ENCODE measurements at places on chromosomes 6 and 20.
A peak's percentile ranks its signal among the peaks of the same experiment; 100 is the strongest.

DNA sequence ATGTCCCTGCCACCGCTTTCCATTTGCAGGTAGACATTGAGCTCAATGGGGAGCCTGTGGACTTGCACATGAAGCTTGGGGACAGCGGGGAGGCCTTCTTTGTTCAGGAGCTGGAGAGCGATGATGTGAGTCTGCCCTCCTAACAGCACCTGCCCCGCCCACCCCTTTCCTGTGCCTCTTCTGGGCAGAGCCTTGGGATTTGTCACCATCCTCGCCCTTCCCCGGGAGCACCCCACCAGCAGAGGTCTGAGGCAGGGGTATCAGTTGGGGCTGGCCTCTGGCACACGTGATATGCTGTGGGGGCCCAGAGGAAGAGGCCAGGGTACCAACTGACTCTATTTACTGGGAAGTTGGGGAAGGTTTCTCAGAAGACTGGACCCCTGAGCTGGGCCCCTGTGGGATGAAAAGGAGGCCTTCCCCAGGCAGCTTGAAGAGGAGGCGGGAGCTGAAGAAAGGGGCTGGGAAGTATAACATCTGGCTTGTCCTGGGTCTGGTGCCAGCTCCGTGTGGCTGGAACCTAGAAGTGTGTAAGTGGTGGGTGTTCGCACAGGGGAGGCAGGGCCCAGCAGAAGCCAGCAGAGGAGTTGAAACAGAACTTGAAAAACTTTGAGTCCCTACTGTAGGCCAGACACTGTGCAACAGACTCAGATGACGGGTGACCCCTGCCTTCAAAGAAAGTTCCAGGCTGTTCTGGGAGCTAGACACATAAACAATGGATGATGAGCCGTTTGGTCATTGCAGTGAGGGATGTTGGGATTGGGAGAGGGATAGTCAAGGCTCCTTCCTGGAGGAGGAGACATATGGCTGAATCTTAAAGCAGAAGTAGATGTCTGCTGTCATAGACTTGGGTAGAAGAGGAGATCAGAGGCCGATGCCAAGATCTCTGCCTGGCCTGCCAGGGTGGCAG is 7.2 kb downstream of the LPIN3 start:
- DNase-seq = no peak

DNA sequence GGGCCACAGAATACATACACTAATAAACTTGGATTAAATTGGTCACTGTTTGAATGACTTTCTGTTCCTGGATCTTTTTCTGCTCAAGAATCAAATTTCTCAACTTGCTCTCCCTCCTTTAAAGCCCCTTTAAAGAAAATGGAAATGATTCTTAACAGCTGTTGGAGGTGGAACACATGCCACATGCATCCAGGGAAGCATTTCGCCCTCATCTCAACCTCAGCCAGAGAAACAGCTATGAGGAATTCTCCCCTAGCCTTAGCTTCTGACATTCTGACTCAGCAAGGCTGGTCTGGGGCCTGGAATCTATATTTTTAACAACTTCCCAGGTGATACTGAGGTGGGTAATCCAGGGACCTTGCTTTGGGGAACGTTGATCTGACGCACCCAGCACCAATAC is 263.4 kb upstream of the ECI2 start:
- DNase-seq = no peak

DNA sequence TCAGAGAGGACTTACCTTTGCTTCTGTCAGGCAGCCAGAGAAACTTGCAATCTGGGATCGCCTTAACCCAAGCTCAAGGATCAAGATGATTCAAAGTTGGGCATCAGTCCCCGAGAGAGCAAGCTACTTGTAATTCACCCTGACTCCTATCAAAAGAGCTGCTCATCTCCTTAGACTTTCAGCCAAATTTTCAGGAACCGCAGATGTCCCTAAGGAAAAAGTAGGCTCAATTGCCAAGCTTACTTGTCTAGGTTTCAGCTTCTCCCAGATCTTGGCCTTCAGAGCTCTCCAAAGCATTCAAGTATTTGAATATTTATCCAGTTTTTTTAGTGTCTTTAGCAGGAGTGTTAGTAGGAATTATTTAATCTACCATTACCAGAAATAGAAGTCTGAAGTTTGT is 434.1 kb upstream of the MMS22L start:
- no peak for DNase-seq

GRCh38 chr6:141097471-141097870 is 1035.3 kb upstream of the GJE1 start:
- DNase-seq = no peak

DNA sequence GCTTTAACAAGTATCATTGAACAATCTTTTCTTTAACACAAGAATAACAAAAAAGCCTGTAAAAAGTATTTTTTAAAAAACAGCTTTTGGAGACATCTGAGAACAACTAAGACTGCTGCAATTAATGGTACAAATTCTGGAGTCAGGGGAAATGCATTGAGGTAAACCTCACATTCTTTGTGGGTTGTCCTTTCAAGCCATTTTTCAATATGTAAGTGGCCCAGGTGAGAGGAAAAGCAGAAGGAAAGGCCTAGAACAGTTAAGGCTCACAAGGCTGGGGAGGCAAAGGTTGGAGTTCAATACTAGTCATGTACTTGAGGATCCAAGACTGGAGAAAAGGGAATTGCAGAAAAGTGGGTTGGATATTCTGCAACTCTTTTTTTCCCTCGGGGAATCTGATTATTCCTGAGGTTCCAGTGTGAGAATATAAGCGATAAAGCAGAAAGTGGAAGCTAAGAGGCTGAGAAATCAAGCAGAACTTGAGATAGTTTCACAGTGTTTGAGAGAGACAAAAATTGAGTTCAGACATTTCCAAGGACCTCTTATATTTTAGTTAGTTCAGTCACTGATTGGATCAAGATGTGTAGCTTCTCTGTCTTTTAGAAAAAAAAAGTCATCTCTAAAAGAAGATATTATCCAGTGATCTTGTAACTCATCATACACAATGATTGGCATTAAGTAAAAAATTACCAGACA is 25.0 kb upstream of the TXLNB start:
- DNase-seq = no peak

DNA sequence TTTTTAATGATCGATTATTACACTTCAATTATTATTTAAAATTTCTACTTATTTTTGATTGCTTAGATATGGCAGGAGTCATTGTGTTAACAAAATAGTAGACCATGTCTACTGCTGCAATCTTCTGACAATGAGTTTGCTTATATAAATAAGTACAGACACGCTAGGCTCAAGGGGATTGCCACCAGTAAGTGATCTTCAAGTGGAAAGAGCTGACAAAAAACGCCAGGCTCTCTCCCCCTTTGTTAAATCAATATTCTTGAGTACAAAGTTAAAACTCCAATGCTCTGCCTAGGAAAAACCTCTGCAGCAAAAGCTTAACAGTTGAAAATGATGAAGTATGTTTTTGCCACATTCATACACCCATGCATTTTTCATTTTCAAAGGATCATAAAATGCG is 738.1 kb downstream of the HDGFL1 start:
- DNase-seq = no peak

- DNase-seq = peak; percentile 61
Observed at GRCh38 chr20:13261460-13262301, 40.6 kb downstream of the ISM1 start.

DNA sequence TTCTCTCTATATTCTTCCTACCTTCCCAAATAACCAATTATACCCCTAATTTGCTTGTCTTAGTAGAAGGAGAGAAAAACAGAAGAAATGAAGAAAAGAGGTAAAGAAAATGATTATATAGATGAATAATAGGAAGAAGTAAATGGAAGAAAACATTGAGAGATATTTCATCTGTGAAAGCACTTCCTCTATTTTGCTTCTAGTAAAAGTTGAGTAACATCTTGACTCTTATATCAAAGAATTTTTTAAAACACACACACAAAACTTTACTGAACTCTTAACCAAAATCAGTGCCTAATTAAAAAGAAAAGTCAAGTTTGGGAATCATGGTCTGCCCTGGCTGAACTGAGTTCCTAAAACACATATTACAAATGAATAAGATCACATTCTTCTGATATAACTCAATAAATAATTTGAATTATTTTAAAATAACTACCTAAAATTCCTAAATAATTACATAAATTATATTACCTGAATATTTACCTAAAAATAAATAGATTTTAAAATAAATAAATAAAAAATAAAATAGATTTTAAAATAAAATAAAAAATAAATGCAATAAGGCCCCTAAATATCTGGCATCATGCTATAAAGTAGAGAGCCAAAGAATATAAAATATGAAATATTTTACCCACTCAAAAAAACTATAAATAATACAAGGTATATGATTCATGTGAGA is 8.8 kb downstream of the SLC17A2 start:
- DNase-seq = no peak

DNA sequence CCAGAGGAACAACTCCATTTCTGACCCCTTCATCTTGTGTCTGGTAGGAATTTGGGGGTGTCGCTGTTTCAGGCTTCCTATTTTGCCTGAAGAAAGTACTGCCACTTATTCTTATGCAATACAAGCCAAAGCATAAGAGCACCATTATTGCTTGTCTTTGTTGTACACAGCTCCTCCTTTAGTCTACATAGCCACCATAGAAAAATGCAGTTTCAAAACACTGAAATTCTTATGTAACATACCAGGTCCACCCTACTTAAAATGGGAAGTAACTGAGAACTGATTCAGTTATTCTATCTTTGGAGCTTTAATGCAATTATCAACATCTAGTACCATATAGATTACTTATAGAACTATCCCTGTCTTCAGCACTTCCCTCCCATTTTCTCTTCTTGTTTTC is 255.5 kb downstream of the ARHGAP18 start:
- no peak for DNase-seq

GRCh38 chr6:106617302-106617701 is 12.0 kb downstream of the RTN4IP1 start:
- DNase-seq = no peak

DNA sequence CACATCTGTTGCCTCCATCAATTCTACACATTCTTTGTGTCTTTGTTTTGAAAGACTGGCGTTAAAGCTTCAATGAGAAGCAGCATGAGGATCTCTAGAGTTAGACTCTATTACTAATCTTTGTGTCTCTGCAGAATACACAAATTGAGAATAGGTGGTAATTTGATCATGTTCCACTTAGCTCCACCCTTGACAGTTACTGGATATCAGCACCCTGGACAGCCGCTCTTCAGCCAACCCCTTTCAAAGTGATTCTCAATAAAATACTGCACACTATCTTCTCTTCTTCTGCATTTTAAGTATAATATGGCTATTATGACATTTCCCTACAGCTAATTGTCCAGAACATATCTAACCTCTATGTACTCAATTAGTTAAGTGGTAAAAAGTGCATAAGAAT is 54.3 kb upstream of the CNR1 start:
- DNase-seq = no peak

- no peak for DNase-seq
Observed at GRCh38 chr20:53901064-53901463, 169.3 kb downstream of the BCAS1 start.

GRCh38 chr20:5933802-5934436 is 16.4 kb downstream of the TRMT6 start:
- DNase-seq = no peak

GRCh38 chr20:4434681-4435080 is 287.0 kb upstream of the PRND start:
- DNase-seq = no peak

DNA sequence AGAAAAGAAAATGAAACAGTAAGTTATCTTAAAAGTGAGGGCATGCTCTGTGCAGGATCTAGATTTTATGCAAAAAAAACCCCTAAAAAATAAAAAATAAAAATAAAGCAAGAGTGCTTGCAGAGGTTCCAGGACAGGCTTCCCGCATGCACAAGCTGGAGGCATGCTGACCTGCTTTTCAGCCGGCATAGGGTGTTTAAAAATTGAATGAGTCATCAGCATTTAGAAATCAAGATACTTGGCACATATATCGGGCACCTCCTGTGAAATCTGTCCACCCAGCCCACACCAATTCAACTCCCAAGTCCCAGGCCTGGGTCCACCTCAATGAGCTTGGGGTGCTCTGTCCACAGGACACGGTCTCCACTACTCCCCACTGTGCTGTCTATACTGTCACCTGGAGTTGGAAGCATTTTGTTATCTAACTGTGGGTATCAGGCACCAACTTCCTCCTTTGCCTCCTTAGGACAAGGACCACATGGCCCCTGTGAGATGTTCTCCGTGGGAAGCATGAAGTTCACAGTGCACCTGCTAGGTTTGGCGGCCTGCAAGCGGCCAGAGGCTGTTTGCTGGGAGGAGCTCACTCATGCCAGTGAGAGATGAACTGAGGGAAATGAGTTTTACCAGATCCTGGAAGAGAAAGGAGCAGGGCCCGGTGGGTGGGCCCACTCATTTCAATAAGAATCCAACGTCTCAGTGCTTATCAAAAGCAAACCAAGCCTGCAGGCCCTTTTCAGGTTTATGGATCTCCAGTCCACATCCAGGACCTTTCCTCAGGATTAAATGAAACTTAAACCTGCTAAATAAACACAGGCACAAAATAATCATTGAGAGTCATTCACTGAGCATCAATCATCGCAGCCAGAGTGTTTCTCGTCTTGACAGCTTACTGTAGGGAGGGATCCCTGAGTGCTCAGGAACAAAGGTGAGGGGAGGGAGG is 121.1 kb downstream of the FOXA2 start:
- DNase-seq = no peak

GRCh38 chr20:24670981-24671380 is 201.6 kb downstream of the SYNDIG1 start:
- no peak for DNase-seq

- no peak for DNase-seq
Observed at GRCh38 chr6:125926711-125927110, 29.9 kb upstream of the HINT3 start.

DNA sequence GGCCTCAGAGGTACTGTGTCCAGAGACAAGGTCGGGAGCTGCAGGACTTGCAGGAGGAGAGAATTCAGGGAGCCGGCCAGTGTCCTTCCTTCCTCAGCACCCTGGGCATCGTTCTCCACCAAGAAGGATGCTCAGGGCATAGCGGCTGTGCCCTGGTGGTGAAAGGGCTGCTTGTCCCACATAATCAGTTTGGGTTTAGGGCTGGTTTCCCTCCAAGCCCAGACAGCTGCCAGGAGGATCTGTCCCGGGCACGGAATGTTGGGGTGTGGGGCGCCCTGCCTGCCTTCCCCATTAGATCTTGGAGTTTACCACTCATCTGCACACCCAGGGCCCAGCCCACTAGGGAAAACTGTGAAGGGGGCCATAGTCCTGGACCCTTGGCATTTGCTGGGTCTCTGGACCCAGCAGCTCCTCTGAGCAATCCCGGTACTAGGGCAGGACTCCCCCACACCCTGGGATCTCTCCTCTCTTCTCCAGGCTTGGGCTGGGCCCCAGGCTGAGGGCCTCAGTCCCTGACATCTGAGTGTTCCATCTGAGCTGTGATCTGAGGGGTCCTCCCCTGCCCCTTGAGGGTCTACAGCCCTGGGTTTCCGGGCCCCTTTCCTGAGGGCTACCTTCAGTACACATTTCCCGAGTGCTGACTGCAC is 18.6 kb upstream of the SPDEF start:
- no peak for DNase-seq

- DNase-seq = no peak
Observed at GRCh38 chr20:17642404-17643269, 39.4 kb downstream of the RRBP1 start.

GRCh38 chr20:43057317-43057716 is 132.4 kb downstream of the PTPRT start:
- no peak for DNase-seq

GRCh38 chr20:2093159-2093781 is 8.4 kb upstream of the STK35 start:
- no peak for DNase-seq

All from stimulated activated CD4-positive, alpha-beta T cell treated with anti-CD3 and anti-CD28 coated beads, Interleukin-2, amount 100 ng/mL, for 48 hours (primary cell).